Tibial nerve (tissue), 4 donors: ENCODE measurements at places on chromosomes 4 and X. TPM values are rescaled to one million over a fixed set of nuclear protein-coding genes. Genes with fewer than 3 reads are reported as not detected.

Gene PNMA6A
- 1.8 TPM for total RNA-seq

DNA sequence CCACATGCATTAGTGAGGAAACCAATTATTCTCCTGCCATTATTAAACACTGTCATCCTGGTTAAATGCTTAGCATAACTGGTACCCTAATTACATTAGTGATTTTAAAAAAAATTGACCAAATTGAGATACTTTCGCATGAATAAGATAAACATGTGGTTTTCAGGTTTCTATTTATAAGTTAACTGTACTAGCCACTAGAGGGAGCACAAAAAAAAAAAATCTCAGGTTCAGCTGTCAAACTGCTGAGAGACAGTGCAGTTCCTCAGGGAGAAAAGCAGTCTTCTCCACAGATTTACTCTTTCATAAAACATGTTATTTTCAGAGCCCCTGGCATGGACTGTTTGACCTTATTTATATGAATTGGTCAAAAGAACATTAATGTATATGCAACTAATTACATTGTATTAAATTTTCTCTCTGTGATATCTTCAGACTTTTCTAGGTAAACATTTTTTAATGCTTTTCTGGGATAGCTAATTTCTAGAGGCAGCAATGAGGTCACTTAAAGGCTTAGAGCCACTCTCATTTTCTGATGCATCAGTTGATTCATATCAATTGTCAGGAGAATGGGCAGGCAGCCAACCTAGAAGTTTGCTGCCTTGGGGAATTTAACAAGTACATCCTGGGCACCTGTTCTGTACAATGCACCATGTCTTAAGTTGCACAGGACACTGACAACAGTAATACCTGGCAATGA lies 167.5 kb downstream of the CDS1 start:
- no peak for DNase-seq

- no peak for DNase-seq
Observed at GRCh38 chrX:45077748-45078424, 122.8 kb downstream of the DIPK2B start.

- DNase-seq: no peak
Observed at GRCh38 chr4:27463816-27464215, 603.2 kb downstream of the STIM2 start.

GRCh38 chr4:2745981-2746806 lies 9.9 kb downstream of the TNIP2 start:
- DNase-seq: no peak

- DNase-seq: no peak
Observed at GRCh38 chr4:48300004-48300403, 30.4 kb upstream of the TEC start.
